Inflammatory macrophage treated with lipopolysaccharide for 1 hour (primary cell): ENCODE measurements at places on chromosomes 4 and X.

- no peak for DNase-seq
Observed at GRCh38 chrX:101744085-101744484, 84.4 kb upstream of the ARMCX2 start.

DNA sequence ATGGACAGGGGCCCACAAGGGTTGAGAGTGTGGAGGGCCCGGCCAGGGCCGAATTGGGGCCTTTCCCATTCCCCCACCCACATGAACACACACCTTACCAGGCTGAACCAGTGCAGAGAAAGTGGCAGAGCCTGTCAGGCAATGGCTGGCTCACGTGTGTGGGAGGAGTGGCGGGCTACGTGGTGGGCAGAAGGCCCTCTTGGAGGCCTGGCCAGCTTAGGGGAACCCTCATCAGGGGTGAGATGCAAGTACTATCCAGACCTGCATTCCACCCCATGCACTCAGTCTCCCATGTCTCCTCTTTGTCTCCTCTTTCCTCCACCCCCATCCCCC is 965 bp downstream of the TCEAL4 start:
- no peak for DNase-seq

DNA sequence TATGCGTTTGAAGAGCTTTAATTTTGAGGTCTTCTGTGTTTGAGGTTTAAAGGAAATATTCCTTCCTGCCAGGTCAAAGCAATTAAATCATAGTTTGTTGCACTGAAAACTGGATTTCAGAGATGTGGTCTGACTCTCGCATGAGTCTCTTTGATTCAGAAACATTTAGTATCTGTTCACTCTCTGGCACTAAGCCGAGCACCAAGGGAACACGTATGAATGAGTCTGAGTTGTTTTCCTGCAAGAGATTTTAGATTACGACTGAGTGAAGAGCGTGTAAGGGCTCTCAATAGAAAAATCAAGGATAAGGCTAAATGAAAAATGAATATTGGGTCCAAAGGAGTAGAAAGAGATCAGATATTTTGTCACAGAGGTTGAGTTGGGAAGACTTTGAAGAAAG is 875.4 kb upstream of the PRKX start:
- DNase-seq = no peak

GRCh38 chrX:102978594-102978993 is 41.5 kb downstream of the RAB40AL start:
- DNase-seq = no peak

- DNase-seq = no peak
Observed at GRCh38 chrX:53483838-53484405, 49.8 kb upstream of the HSD17B10 start.

- no peak for DNase-seq
Observed at GRCh38 chr4:129917651-129918050, 821.7 kb downstream of the C4orf33 start.

DNA sequence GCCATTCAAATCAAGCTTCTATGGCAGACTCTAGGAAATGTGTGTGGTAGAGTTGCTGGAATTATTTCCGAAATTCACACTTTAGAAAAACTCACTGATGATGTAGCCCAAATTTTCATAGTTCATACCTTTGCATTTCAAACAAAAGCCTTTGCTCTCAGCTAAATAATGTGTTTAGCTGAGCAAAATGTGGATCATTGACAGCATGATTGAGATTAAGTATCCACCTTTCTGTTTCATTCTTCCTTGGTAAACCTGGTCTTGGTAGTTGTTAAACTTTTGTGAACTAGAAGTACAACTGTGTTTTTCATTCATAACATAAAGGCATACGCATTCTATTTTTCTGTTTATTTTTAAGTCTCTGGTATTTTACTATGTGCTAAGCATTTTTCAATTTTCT is 7.2 kb downstream of the PCDH7 start:
- no peak for DNase-seq

GRCh38 chr4:26086621-26087441 is 172.8 kb downstream of the SMIM20 start:
- no peak for DNase-seq

GRCh38 chrX:25897758-25898157 is 240.4 kb upstream of the MAGEB18 start:
- DNase-seq = no peak

- no peak for DNase-seq
Observed at GRCh38 chr4:6365545-6366086, 96.0 kb downstream of the WFS1 start.

GRCh38 chr4:25592736-25593135 is 62.9 kb upstream of the SLC34A2 start:
- no peak for DNase-seq
